ENCODE measurements at places on chromosomes 6 and 20. TPM values are rescaled to one million over a fixed set of nuclear protein-coding genes. Genes with fewer than 3 reads are reported as not detected.

Gene FBXO30
- 3.7 TPM for total RNA-seq

Gene CEP85L
- total RNA-seq: 4.5 TPM

Gene FOXS1
- total RNA-seq: not detected

Gene MUC22
- total RNA-seq: not detected

Gene WFDC12
- not detected for total RNA-seq

Gene TSBP1
- not detected for total RNA-seq

Gene RIPPLY2
- 0.74 TPM for total RNA-seq

Gene SEL1L2
- total RNA-seq: not detected

Gene PREX1
- 3.6 TPM for total RNA-seq

Gene EPPIN
- total RNA-seq: not detected

Gene CCDC170
- 0.15 TPM for total RNA-seq

Gene RAMACL
- under 0.01 TPM for total RNA-seq

Gene ENPP1
- total RNA-seq: 6.6 TPM

Gene HLA-DQB1
- not detected for total RNA-seq

Gene LRFN2
- not detected for total RNA-seq

Gene DNAH8
- not detected for total RNA-seq

Gene SLC4A11
- total RNA-seq: 0.89 TPM

All from bronchus fibroblast of lung (primary cell).